Spinal cord (tissue), 10 donors: ENCODE measurements at places on chromosomes 2 and 18.

DNA sequence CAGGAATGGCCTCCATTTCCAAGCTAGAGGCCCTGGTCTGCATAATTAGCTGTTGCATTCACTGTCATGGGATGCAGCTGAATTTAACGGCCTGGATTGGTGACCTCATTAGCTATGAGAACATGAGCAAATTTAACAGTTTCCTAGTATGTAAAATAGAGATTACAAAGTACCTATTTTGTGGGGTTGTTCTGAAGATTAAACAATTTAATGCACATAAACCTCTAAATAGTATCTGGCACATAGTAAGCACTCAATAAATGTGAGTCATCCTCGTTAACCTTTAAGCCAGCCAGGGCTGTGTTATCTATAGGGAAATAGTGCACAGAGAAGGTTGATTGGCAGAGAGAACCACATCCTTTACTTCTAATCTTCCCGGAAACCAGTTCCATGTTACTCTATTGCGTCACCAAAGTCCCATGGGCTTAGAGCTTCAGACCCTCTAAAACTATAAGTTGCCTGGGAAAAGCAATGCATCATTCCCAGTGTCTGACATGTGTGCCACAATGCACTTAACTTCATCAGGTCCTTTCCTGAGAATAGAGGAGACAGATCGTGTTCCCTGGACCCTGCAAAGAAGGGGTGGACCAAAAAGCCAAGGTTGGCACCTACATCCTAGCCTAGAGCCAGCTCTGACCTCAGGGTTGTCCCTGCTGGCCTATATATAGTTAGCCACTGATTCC, 196.5 kb downstream of the LNPK start:
- no peak for DNase-seq

GRCh38 chr2:186950694-186951093, 101.7 kb upstream of the ZSWIM2 start:
- no peak for DNase-seq

DNA sequence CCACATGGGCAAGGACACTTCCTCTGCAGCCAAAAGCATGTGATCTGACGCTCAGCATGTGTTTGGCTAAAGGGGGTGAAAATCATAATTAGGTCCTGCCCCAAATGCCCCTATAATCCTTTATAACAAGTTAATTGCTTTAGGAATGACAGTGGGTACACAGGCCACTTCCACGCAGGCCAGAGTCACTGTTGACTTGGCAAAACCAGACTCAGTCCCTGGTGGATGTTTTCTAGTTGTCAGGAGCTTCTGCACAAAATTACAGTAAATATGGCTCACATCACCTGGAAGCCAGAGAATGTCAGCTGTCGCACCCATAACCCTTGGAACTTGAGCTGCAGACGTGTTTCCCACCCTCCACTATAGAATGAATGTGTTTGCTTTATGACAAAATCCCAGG, 13.3 kb upstream of the PXDN start:
- DNase-seq = no peak

DNA sequence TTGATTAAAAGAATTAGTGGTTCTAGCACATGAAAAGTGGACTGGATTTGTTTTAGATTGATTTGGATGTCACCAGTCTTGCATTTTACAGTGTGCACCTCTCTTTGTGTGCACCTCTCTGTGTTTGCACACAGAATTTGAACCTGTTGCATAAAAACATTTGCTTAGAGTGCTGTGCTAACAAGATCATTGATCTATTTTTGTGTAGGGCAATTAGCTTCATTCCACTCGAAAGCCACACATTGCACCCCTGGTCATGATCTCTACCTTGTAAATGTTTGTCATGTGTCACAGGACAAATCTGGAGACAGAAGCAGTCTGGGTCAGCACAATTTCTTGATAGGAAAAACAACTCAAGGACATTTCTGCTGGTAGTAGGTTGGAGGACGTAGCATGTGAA, 258.7 kb upstream of the LINC00305 start:
- DNase-seq = no peak

DNA sequence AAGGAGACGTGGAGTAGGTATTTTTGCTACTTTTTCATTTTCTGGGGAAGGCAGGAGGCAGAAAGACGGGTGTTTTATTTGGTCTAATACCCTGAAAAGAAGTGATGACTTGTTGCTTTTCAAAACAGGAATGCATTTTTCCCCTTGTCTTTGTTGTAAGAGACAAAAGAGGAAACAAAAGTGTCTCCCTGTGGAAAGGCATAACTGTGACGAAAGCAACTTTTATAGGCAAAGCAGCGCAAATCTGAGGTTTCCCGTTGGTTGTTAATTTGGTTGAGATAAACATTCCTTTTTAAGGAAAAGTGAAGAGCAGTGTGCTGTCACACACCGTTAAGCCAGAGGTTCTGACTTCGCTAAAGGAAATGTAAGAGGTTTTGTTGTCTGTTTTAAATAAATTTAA, 3.4 kb downstream of the FZD7 start:
- DNase-seq = no peak

- no peak for DNase-seq
Observed at GRCh38 chr2:173881461-173881860, 83.7 kb downstream of the SP3 start.

DNA sequence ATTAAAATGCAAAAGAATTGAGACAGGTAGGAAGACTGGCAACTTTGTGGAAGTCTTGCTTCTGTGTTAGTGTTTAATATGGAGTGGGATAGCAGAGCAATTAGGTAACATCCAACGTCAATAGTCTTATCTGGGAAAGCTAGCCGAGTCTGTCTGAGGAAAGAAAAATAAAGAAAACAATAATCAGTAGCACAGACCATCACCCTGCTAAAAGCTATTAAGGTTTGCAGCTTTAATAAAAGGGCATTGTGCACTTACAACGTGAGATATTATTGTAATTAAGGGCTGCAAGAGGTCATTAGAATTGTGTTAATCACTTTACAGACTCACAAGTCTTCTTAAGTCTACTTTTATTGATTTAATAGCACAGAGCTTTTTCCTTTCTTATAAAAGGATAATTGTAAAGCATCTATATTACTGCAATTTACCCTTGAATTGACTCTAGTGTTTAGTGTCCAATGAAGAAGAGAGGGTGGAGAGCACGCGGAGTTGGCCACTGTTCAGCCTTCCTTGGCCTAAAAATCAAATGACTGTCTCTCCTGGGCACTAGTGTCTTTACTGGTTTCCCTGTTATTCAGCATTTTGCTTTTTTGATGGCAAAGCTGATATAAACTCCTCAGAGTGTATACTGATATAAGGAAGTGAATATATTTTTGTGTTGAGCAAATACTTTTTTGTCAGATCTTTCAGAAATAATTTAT, 2.0 kb downstream of the CDH7 start:
- no peak for DNase-seq

- no peak for DNase-seq
Observed at GRCh38 chr2:168710754-168711467, 91.5 kb upstream of the NOSTRIN start.

- no peak for DNase-seq
Observed at GRCh38 chr2:141316606-141317005, 814.2 kb downstream of the LRP1B start.

GRCh38 chr2:226544596-226545210, 254.9 kb downstream of the IRS1 start:
- no peak for DNase-seq

GRCh38 chr2:56372071-56372656, 188.4 kb downstream of the CCDC85A start:
- DNase-seq = no peak

DNA sequence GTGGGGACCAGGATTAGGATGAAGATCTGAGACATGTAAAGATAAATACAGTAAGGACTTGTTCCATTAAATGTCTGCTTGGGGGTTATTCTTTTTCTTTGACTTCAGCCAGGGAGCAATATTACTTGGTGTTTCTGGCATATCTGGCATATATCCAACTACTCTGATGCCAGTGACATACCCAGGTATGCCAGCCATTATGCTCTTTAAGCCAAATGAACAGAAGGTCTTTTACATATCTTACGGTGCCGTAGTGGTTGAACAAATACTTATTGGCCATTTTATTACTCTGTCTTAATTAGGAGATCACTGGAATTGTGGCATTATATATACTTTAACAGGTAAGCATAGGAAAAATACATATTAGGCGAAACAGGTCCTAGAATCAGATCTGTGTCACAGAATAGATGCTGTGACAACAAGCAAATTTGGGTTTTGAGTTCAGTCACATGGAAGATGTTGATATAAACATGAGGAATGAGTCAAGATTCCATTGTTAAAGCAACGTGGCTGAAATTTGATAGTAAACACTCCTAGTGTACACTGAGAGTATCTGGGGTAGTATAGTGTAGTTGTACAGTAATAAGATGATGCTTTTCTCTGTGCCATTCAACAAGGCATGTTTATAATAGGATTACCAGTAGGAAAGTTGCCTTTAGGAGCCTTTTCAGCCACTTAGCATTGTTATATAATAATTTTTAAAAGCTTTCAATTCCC, 62.6 kb downstream of the KCTD18 start:
- no peak for DNase-seq

GRCh38 chr2:1569879-1570450, 156.7 kb downstream of the TPO start:
- no peak for DNase-seq

DNA sequence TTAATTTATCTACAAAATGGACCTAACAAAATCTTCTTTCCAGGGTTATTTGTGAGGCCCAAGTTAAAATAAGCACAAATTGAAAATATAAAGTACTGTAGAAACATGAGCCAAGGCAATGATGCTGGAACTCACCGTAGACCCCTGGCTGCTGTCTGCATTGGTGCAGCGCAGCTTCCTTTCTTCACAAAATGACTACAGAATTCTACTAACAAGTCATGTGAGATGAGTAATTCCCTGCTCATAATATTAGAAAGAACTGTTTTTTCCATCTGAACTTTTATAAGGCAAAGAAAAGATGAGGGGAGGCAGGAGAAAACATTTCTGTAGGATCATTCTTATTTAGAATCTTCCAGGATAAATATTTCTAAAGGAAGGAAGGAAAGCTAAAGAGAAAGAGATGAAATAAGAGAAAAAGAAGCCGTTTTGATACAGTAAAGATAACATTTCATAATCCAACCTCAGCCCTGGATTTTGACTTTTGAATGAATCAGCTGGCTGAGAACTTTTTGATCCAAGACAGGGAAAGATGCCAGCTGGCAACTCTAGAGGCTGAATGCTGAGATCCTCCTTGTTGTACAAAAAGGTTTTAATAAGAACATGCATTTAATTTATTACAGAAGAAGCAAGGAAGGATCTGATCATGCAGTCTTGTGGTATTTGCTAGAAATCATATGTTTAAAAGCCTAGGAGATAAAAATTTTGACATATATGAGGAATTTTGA, 183.9 kb upstream of the KLHL14 start:
- DNase-seq = peak; percentile 51

GRCh38 chr2:22930781-22931180, 454.2 kb upstream of the KLHL29 start:
- DNase-seq = no peak

GRCh38 chr18:37476182-37476581, 89.4 kb downstream of the CELF4 start:
- no peak for DNase-seq

- no peak for DNase-seq
Observed at GRCh38 chr2:111694700-111695101, 189.3 kb downstream of the ANAPC1 start.

GRCh38 chr2:147644491-147644890, 200.3 kb upstream of the ACVR2A start:
- DNase-seq = no peak

GRCh38 chr2:84797271-84797670, 83.6 kb downstream of the TRABD2A start:
- peak; percentile 3 for DNase-seq

DNA sequence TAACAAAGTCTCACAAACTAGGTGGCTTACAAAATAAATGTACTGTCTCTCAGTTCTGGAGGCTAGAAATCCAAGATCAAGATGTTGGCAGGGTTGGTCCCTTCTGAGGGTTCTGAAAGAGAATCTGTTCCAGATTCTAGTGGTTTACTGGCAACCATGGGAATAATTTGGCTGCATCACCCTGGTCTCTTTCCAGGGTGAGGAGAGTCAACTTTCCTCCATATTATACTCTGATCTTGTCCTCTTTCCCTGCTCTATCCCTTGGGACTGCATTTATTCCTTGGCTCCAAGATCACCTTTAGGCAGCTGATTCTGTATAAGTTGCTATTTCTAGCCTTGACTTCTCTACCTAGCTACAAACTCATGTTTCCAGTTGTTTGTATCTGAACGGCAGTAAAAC, 35.2 kb downstream of the SLC40A1 start:
- no peak for DNase-seq

DNA sequence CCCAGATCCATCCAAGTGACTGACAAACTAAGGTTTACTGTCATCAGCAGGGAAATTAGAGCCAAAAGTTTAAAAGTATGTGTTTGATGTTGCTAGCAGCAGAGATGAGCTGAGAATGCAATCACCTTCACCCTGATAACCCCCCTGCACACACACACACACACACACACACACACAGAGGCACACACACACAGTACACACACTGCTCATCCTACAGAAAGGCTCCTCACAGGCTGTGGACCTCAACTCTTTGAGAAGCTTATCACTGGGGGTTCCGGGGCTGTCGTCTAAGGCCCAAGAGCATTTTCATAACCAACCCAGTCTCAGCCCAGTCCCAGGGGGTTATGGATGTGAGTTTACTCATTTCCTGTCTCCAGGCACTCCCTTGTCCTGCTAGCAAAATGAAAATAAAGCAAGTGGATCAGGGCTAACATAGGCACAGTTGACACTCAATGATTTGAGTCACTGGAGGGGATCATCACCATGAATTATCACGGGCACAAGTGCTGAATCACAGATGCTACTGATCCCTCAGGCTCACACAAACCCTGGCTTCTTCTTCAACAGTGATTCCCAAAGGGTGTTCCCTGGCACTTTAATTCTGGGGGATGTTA, 76.6 kb downstream of the ALK start:
- no peak for DNase-seq

GRCh38 chr2:201220102-201220570, 37.2 kb downstream of the CASP10 start:
- no peak for DNase-seq

DNA sequence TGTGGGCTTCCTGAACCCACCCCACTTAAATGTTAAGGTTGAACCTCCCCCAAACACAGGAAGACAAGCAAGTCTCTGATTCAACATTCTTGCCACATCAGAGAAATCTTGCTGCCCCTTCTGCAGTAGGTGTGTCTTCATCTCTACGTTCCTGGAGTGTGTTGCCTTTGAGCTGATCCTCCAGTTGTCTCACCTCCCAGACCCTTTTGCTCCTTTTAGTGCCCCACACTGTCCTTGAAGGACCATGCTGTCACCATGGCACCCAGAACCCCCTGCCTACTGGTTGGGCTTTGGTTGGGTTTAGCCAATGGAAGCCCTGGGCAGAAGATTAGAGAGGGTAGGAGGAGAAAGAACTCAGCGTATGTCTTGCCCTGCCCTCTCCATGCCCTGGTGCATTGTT, 10.7 kb downstream of the CAB39 start:
- DNase-seq = no peak

- no peak for DNase-seq
Observed at GRCh38 chr2:175350105-175350504, 168.6 kb upstream of the ATP5MC3 start.

GRCh38 chr2:1990724-1991123, 246.4 kb upstream of the PXDN start:
- peak; percentile 55 for DNase-seq
